GM12878 (cell line): ENCODE measurements at places on chromosomes 7 and 10. TPM values are rescaled to one million over a fixed set of nuclear protein-coding genes. Genes with fewer than 3 reads are reported as not detected.

The RET gene
- not detected in 2 replicates for polyA plus RNA-seq

The PNLIPRP2 gene
- not detected in 2 replicates for polyA plus RNA-seq

The CACNA2D1 gene
- polyA plus RNA-seq = 0.56 and 0.74 TPM in 2 replicates

The HTR7 gene
- not detected in 2 replicates for polyA plus RNA-seq

The GALNT17 gene
- polyA plus RNA-seq = not detected in 2 replicates

The SPDYE5 gene
- 1.2 and 2.5 TPM in 2 replicates for polyA plus RNA-seq

The PFKP gene
- polyA plus RNA-seq = 103 and 111 TPM in 2 replicates

The ACTA2 gene
- polyA plus RNA-seq = 78.2 and 78.4 TPM in 2 replicates

The LEP gene
- not detected in 2 replicates for polyA plus RNA-seq

The REEP3 gene
- polyA plus RNA-seq = 15.0 and 17.9 TPM in 2 replicates

The NEUROG3 gene
- not detected in 2 replicates for polyA plus RNA-seq

The NPSR1 gene
- not detected in 2 replicates for polyA plus RNA-seq

The TUBB8 gene
- polyA plus RNA-seq = not detected in 2 replicates

The SEMA3C gene
- polyA plus RNA-seq = 0.06 and 0.20 TPM in 2 replicates

The RAB19 gene
- not detected in 2 replicates for polyA plus RNA-seq

The TAS2R41 gene
- not detected in 2 replicates for polyA plus RNA-seq

The LHPP gene
- polyA plus RNA-seq = 7.7 and 9.0 TPM in 2 replicates

The ACTR3C gene
- 6.0 and 10.2 TPM in 2 replicates for polyA plus RNA-seq

The LBX1 gene
- not detected in 2 replicates for polyA plus RNA-seq

The VWC2 gene
- not detected in 2 replicates for polyA plus RNA-seq

The GRM8 gene
- 0.46 TPM in 1 of 2 replicates, not detected in the other for polyA plus RNA-seq

The SAMD9L gene
- polyA plus RNA-seq = 30.4 and 31.7 TPM in 2 replicates

The MMD2 gene
- not detected in 2 replicates for polyA plus RNA-seq

The TACC2 gene
- 0.28 TPM in 1 of 2 replicates, not detected in the other for polyA plus RNA-seq

The AOAH gene
- 0.39 and 0.70 TPM in 2 replicates for polyA plus RNA-seq

The PLAU gene
- 17.1 and 20.9 TPM in 2 replicates for polyA plus RNA-seq

The IFIT2 gene
- 9.9 and 10.4 TPM in 2 replicates for polyA plus RNA-seq
